ENCODE measurements at places on chromosomes 2 and 18.

DNA sequence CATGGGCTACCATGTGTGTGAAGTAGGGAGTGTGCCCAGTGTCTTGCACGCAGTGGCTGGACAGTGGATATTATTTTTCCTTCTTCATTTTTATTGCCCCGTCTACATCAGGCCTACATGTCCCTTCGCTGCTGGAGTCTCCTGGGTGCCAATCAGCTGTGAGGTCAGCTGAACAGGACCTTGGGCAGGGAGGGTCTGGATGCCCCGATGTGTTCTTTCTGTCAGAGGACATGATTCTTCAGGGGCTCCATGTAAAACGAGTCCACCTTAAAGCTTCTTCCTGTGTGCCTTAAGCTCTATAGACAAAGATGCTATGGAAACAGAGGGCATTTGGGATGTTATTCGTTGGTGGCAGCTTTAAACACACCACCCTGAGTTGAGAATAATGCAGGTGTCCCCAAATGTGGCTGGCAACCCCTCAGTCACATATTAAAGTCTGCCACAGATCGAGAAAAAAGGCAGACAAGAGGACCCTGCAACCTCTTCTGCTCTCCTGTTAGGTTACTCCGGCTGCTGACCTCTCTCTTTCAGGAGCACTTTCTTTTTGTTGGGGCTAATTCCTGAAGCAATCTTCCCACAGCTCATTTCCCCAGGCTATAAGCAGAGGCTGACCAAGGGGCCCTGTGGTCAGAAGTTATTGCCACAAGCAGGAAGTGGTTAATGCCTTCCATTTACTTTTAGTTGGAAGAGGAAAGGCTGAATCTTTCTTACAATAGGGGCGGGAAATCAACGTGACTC lies 20.0 kb downstream of the GREB1 start:
- DNase-seq, result no peak

DNA sequence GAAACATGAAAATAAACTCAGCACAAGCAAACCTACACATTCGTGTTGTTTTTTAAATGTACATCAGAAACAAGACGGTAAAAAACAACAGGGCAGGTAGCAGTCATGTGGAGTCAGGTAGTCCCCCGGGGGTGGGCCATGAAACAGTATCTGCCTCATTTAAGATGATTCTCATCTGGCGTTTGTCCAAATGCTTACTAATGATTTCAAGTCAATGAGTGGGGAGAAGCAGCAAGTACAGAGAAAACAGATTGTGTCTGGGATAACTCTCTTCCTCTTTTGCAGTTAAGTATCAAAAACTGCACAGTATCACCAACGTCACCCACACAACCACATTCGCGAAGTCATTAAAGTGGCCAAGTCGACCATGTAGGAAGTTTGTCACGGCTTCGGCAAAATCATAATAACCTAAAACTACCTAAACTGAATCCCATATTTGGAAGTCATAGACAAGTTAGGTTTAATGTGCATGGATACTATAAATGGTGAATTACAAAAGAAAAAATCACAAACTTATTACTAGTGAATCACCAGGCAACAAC lies 1.3 kb downstream of the LAPTM4A start:
- no peak for DNase-seq

GRCh38 chr2:18077231-18077630 lies 198.8 kb downstream of the KCNS3 start:
- DNase-seq, result no peak

GRCh38 chr2:133109772-133110171 lies 439.8 kb upstream of the LYPD1 start:
- peak; percentile 49 for DNase-seq

GRCh38 chr2:146986161-146986560 lies 858.7 kb upstream of the ACVR2A start:
- DNase-seq, result no peak

- no peak for DNase-seq
Observed at GRCh38 chr2:111705711-111706336, 178.2 kb downstream of the ANAPC1 start.

GRCh38 chr2:30422444-30423040 lies 24.5 kb upstream of the LCLAT1 start:
- no peak for DNase-seq

DNA sequence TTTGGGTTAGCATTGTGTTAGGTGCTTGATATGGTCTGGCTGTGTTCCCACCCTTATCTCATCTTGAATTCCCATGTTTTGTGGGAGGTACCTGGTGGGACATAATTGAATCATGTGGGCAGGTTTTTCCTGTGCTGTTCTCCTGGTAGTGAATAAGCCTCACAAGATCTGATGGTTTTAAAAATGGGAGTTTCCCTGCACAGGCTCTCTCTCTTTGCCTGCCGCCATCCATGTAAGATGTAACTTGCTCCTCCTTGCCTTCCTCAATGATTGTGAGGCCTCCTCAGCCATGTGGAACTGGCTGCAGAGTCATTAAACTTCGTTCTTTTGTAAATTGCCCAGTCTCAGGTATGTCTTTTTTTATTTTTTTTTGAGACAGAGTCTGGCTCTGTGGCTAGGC lies 2.8 kb downstream of the MSH2 start:
- no peak for DNase-seq

- DNase-seq, result no peak
Observed at GRCh38 chr2:54669677-54670484, 53.6 kb upstream of the EML6 start.

GRCh38 chr2:227323818-227324217 lies 1.2 kb upstream of the MFF start:
- no peak for DNase-seq

DNA sequence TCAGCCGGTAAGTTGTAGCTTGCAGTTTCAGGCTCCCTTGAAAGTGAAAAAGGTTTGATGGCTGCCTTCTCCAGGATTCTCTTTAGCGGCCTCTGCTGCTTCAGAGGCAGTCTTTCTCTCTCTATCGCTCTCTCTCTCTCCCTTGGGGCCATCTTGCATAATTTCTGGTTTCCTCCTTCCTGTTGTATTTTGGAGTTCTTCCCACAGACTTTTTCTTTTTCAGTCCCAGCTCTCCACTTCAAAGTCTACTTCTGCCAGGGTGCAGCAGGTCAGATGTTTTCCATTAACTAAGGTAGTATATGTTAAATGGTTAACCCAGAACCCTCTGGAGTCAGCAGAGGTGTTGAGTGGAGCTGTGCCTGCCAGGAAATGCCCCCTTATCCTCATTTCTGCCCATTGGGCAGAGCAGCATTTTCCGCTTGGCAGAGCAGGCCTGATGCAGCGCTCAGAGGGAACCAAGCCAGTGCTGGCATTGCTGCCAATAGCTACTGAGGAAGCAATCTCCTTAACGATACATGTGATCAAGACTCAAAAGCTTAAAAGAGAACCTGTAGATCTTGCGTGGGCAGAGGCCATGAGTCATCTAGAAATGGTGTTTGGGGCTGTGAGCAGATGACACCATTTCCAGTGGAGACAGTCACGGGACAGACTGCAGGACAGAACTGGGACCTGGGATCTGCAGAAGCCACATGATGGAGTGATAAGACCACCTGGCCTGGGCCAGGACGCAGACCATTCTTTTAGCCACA lies 20.8 kb downstream of the DBI start:
- DNase-seq, result peak; percentile 44

- no peak for DNase-seq
Observed at GRCh38 chr2:127485051-127485693, 41.1 kb downstream of the IWS1 start.

DNA sequence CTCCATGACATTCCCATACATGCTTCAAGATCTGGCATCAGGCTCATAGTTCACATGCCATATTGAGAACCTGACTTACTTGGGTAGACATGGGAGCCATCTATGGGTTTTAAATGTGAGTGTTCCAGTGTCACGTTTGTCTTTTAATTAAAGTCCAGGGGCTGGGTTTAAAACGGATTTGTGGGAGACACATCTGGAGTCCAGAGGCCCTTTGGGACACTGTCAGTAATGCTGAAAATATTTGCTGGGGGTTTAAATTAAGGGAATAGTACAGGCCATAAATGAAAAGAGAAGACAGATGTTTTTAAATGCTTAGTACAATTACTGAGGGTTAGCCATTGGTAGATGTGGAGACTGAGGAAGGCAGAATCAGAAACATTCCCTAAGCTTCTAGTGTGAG lies 478.0 kb downstream of the PID1 start:
- no peak for DNase-seq

GRCh38 chr2:197219636-197220035 lies 90.9 kb downstream of the ANKRD44 start:
- no peak for DNase-seq

- no peak for DNase-seq
Observed at GRCh38 chr2:41903474-41904135, 144.2 kb upstream of the PKDCC start.

- no peak for DNase-seq
Observed at GRCh38 chr2:189300916-189301315, 121.4 kb upstream of the COL5A2 start.

DNA sequence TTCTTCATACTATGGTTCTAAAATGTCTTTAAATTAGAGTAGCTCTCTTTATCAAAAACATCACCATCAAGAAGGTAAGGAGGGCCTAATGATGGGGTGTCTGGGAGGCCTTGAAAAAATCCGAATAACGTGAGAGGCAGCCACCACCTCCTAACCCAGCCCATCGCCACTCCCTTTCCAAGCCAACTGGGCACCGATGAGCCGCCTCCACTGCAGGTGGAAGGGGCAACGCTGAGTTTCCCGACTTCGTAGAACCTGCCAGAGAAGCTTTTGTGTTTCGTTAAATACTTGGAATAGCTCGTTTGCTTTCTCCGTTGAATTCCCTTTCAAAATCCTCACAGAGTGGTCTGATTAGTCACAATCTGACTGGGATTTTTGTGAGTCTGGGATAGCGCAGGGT lies 22.0 kb upstream of the RPL31 start:
- no peak for DNase-seq

DNA sequence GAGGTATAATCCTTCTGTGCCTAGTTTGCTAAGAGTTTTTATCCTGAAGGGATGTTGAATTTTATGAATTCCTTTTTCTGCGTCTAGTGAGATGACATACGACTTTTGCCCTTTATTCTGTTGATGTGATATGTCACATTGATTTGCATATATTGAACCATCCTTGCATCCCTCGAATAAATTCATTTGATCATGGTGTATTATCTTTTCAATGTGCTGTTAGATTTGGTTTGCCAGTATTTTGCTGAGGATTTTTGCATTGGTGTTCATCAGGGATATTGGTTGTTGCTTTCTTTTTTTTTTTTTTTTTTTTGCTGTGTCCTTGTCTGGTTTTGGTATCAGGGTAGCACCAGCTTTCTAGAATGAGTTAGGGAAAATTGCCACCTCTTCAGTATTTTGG lies 9.1 kb downstream of the GCC2 start:
- DNase-seq, result no peak

- no peak for DNase-seq
Observed at GRCh38 chr2:21078296-21078695, 34.4 kb upstream of the APOB start.

- no peak for DNase-seq
Observed at GRCh38 chr2:126749537-126749936, 93.6 kb downstream of the GYPC start.

- no peak for DNase-seq
Observed at GRCh38 chr2:118202707-118203303, 114.5 kb downstream of the INSIG2 start.

DNA sequence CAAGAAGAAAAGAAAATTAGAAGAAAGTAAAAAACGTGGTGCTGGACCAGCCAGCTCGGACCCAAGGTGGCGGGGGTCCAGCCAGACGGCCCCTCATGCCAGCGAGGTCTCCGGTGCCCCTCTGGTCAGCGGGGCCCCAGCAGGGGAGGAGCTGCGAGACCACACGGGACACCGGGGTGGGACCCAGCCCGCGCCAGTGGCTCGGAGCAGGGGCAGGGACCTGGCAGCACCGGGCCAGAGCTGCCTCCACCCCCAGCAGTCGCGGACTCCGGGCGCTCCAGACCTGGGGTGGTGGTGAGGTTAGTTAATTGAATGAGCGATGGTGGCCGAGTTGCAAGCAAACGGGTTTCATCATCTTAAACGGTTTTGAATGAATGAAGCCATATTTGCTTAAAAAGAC lies 289.9 kb upstream of the MC4R start:
- no peak for DNase-seq

DNA sequence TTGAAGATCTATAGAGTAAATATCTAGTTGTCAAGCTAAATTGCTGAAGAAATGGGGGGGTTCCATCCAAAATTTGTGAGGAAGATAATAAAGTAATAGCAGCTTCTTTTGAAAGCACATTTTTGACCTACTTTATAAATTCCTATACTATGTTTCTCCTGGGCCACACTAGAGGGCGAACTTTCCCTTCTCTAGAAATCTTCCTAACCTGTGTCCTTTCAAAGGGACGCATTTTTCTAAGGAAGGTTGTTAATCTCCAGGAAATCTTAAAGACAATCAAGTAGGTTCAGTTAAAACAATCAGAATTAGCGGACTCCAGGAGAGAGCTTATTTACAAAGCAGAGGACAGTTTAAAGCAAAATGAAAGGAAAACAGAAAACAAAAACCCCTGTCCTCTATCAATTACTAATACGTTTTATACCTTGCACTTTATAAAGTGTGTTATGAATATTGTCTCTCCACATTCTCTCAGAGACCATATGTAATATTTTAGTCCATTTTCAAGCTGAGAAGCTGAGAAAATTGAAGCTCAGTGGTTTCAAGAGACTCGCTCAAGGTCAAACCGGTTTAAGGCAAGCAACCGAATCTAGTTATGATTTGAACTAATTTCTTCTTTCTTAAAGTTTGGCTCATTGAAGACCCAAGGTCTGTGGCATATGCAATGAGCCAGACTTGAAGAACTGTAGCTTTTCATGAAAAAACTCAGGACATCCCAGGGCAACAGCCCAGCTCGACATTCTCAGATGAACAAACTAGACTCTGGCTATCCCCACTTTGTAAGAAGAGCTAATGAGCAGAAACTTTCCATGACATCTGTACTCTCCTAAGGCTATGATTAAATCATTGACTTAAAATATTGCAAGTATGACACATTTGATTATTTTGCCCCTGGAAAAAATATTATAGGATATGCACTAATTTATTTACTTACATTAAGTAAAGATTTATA lies 273.6 kb downstream of the PAX3 start:
- no peak for DNase-seq

DNA sequence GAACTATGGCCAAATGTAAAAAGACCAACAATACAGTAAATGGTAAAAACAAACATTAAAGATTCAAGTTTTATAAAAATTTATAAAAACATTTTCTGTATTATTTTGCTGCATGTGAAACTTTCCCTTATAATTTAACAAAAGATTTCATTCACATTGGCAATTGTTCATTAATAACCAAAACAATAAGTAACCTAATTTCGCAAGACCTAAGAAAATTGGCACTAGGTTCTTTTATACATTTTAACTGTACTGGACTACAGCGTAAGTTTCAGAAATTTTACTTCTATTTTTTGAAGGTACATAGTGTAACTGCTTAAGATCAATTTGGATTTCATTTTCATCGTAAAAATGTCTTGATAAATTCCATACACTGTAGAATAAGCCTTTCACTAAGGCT lies 77.2 kb downstream of the FANCL start:
- DNase-seq, result no peak

- no peak for DNase-seq
Observed at GRCh38 chr2:25424426-25425028, 82.8 kb upstream of the DNMT3A start.

DNA sequence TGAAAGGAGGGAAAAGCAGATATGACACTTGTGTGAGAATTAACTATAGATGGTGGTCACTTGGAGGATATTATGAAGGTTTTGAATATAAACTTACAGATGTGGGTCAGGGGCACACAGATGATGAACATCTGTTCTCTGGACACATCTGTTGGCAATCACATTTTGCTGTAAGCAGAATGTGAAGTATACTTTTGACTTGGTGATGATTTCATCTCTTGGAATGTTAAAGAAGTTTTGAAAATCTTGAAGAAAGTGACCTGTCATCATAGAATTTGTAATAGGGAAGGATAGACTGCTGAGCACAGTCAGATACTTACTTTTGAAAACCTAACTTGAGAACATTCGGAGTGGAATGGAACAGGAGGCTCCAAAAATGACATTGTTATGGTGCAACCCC lies 40.2 kb downstream of the PIKFYVE start:
- peak; percentile 5 for DNase-seq
